SK-N-DZ (cell line): ENCODE measurements at places on chromosomes 2 and 18.

- no peak for DNase-seq
These were observed 140.8 kb downstream of the MEIS1 start for GRCh38 chr2:66575625-66576310.

DNA sequence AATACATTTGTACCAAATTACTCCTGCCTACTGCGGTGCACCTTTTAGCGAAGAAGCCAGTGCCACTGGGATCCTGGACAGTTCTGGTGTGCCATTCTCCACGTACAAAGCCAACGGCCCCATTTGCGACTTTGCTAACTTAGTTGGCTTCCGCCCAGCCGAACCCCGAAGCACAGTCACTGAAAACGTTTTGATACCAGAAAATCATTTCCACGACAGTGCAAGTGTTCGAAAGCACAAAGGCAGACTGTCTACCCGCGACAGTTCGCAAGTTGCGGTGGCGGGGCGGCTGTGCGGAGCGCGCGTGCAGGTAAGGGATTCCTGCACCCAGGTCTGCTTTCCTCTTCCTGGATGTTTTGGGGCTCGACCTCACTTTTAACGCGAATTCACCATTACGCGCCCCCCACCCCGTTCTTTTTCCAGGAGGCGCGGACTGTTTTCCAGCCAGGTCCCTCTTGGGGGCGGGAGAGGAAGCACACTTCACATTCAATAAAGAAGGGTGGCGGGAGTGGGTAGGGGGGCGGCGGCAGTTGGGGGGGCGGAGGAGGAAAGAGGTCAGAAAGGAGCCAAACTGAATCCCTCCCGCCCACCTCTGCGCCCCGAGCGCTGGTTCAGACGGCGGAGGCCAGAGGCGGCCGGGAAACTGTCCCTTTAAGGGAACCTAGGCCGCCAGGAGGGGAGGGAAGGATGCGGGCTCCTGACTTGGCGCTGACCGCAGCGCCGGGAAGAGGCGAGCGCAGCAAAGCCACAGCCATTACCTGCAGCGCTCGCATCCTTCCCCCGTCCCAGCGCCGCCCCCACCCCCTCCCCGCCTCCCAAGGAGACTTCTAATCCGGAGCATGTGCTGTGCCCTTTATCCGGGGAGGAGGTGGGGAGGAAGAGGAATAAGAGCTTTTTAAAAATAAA lies 107.4 kb upstream of the KCTD1 start:
- DNase-seq = peak; percentile 78

DNA sequence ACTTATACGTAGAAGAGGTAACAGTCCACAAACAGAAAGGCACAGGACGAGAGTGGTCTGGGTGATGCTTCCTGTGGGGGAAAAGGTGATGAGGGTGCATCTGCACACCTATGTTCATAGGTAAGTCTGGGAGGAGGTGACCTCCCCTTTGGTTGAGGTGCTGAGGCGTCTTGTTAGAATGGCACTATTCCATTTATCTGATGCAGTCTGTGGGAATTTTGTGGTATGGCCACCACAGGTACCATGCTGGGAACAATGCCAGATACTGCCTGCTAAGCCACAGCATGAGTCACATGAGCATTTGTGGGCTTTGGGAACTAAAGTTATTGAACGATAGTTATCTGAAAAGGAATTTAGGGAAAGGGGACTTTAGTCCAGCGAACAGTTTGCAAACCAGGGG lies 27.9 kb downstream of the IL37 start:
- no peak for DNase-seq

DNA sequence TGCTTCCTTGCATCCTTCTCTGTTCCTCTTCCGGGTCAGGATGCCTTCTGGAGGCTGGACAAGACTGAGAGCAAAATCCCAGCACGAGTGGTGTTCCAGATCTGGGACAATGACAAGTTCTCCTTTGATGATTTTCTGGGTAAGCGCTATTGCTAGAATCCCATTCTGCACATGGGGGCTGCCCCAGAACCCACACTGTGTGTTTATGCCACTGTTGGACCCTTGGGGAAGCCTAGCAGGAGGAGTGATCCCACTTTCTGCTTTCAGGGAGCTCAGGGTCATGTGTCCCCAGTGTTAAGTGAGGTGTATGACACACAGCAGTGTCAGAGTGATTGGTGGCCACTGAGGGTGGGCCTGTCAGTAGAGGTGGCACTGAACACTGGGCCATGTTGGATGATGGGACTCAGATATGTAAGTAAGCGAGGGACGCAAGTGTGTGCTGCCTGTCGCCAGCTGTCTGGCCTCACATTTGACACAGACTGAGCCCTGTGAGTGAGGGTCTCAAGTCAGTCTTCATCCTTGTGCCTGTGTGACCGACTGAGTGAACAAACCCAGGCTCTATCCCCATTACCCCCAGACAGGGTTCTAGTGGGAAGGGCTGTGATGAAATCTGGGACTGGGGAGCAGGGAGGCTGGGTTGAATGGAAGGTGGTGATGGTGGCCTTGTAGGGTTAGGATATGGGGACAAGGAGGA lies 220.9 kb downstream of the DYSF start:
- DNase-seq = no peak

- no peak for DNase-seq
These were observed 170.8 kb downstream of the INO80D start for GRCh38 chr2:205915130-205915524.

- DNase-seq = no peak
These were observed 948.0 kb downstream of the DSC3 start for GRCh38 chr18:30094556-30094955.

GRCh38 chr18:48868468-48869466 lies 82.0 kb downstream of the SMAD7 start:
- no peak for DNase-seq

DNA sequence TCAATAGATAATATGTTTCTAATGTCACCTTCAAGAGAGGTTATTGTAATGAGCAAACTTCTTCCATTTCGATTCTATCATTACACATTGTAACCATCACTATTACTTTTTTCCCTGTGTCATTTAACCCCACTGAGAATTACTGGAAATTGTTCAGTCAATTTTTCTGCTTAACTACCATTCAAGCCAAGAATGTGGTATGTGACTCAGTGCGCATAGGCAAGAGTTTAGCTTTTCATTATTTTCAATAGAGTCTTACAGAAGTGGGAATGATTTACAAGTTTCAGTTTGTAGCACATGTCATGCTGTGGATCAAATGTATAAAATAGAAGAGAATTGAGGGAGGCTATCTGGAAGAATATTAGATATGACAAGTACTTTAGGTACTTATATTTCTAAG lies 34.3 kb upstream of the PIEZO2 start:
- DNase-seq = no peak

DNA sequence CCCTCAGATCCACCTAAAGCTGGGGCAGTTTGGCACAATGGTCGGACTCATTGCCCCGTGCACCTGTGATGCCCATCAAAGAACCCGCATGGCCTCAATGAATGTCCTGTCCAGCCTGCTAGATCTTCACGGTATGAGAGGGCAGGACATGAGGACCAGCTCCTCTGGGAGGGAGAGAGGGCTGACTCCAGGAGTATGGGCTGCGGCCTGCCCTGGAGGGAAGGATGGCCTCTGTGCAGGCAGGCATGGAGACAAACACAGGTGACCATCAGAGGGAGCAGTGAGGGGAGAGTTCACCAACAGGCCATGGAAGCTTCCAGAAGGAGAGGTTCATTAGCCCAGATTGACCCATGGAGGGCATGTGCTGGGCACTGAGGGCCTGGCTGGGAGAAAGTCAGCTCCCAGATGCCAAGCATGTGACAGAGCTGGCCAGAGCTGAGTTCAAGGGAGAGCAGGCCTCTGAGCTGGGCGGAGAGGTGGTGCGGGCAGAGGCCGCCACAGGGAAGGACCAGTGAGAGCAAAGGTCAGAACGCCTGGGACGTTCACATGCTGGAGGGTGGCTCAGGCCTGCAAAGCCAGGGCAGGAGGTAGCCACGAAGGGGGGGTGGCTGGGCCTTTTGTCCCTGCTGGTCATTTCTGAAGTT lies 36.2 kb downstream of the HJURP start:
- DNase-seq = no peak

- no peak for DNase-seq
These were observed 15.9 kb upstream of the NMUR1 start for GRCh38 chr2:231546014-231546715.

DNA sequence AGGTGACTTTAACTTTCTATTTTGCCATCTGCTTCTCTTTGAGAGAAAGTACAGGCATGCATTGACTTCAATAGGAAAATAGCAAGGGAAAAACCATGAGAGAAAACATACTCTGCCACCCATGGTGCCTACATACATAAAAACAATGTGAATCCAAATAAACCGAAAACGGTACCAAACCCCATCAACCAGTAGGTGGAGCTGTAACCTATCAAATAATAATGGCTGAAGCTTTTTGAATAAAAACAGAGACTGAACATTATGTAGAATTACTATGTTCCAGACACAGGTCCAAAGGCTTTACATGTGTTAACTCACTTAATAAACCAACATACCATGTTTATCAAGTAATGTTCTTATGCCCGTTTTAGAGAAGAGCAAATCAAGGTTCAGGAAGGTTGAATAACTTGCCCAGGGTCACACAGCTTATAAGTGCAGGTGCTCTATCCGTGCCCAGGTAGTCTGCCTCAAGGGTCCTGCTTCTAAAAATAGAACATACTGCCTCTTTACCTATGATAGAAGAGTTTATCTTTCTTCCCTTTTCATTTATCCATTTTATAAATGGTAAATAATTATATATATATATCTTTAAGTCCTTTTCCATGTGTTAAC lies 293.9 kb upstream of the SYT4 start:
- peak; percentile 55 for DNase-seq

DNA sequence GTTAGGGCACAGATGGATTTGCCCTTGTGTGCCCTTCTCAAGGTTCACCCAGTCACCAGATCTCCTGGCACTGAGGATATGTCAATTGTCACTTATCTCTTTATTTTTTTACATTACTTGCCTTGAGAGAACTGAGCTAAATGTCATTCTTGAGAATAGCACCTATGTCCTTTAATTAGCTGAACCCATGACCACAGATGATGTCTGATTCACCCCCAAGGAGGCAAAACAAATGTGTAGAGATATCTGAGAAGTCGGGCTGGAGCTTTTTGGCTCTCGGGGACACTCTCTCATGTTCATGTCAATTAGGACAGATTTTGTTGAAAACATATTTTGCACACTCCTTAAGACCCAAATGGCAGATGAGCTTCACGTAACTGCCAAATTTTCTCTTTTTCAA lies 171.4 kb upstream of the LRRTM1 start:
- no peak for DNase-seq

DNA sequence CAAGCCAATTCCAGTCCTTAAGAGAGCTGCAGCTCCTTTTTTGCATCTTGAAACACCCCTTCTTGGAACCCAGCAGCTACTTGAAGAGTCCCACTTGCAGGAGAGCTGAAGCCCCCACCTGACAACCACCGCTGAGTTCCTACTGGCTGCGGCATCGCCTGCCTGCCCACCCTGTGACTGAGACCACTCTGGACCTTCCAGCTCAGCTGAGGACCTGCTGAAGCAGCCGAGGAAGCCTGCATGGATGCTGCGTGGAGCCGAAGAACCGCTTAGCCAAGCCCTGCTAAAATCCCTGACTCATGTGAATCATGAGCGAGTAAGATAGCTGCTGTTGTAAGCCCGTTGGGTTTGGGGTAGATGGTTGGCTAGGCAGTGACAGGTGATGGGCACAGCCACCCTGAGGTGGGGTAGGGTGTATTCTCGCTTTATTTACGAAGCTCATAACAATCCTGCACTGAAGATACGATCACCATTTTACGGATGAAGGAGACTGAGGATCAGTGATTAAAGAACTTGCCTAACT lies 78.4 kb downstream of the INHBB start:
- no peak for DNase-seq

DNA sequence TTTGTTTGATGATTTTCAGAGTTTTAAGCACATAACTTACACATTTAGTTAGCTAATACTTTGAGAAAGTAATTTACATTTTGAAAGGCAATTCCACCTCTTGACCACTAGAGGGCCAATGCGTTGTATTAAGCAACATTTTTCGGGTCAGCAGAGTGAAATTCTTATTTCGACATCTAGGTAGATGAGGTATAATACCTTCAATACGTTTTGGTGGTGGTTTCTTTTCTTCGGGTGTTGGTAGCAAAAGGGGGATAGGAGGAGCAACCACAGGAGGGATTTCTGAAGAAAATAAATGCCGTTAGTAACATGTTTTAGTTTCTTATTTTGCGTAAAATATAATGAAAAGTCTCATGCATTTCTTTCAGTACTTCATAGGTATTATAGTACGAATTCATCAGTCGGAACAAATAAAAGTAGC lies 106.3 kb downstream of the TTN start:
- DNase-seq = peak; percentile 20

DNA sequence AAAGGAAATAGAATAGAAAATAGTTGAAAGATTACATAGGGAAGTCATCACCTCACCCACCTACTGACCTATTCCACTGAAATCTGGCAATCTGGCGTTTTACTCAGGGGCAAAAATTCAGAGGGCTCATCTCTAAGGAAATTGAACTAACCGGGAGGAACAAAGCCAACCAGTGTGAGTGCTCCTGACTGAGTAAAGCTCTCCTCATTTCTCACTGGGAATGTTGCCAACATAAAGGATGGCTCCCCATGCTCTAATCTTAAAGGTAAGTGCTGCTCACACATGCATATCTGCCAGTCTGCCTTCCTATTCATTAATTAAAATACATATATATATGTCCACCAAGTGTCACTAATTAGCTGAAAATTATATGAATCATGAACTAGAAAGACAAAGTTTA lies 13.5 kb upstream of the DOK6 start:
- no peak for DNase-seq

DNA sequence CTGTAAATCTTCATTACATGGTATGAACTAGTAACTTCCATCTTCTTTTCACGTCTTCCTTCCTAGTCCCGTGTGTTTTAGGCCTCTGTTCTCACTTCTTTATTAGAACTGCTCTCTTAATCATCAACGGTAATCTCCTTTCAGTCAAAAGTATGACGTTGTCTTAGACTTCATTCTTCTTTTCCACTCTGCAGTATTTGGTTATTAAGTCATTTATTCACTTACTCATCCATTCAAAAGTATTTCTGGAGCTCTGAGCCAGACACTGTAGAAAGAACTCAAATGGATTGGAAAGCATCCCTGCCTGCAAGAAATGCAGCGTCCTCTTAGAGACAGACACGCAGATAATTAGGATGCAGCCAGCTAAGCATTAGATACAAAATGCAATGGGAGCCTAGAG lies 494.6 kb upstream of the NRP2 start:
- DNase-seq = no peak
